NCI-H345 (cell line): ENCODE measurements at places on chromosomes 6 and 20.

DNA sequence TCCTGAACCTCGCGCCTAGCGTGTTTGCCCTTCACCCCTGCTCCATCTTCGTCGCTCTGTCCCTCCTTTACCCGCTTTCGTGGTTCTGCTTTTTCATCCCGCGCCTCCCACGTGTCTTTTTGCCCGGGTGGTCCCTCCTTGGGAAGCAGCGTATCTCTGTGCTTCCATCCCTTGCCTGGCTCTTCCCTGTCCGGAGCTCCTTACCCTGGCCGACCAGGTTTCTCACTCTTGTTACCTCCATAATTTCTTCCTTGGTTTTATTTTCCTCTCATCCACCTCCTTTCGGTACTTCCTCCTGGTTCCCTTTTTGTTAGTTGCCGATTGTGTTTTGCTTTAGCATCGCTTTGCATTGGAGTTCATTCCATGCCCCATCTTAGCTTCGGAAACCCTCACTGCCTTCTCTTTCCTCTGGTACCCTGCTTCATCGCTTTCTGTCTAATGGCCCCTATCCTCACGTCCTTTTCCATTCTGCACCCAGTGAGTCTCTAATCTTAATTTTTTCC is 735 bp downstream of the FAM135A start:
- DNase-seq: peak; percentile 27

DNA sequence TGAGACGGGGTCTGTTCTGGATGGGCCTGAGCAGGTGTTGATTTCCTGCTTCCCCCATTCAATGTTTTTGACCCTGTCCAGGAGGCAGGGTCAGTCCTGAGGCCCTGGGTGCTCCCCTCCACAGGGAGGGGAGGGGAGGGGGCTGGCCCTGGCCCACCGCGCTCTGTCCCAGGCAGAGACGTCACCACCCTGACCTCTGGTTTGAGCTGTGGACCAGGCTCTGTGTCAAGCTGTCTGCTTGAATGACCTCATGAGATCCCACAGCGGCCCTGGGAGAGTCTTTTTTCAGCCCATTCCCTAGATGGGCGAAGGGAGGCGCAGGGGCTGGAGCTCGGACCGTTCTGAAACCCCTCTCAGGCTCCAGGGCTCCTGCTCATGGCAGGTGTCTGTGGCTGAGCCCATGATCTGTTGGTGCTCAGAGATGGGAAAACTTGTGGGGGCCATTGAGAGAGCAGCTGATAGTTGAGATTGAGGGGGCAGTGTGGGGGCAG is 8.9 kb upstream of the LKAAEAR1 start:
- DNase-seq: no peak

DNA sequence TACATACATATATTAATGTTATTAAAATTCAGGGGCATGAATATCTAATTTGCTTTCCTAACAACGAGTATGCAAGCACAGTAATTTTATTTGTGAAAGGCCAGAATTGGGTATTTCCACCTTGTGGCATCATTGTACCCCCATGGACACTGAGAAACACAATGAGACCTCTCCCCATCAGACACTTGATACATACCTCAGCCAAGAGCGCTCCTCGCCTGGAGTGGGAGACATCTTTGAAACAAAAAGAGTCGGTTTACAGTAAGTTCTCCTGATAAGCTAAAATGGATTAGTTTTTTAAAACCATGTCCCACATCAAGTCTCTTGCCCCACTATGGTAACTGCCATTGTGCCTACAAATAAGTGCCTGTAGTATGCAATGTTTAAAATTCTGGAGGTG is 2.1 kb downstream of the CNR1 start:
- DNase-seq: no peak

DNA sequence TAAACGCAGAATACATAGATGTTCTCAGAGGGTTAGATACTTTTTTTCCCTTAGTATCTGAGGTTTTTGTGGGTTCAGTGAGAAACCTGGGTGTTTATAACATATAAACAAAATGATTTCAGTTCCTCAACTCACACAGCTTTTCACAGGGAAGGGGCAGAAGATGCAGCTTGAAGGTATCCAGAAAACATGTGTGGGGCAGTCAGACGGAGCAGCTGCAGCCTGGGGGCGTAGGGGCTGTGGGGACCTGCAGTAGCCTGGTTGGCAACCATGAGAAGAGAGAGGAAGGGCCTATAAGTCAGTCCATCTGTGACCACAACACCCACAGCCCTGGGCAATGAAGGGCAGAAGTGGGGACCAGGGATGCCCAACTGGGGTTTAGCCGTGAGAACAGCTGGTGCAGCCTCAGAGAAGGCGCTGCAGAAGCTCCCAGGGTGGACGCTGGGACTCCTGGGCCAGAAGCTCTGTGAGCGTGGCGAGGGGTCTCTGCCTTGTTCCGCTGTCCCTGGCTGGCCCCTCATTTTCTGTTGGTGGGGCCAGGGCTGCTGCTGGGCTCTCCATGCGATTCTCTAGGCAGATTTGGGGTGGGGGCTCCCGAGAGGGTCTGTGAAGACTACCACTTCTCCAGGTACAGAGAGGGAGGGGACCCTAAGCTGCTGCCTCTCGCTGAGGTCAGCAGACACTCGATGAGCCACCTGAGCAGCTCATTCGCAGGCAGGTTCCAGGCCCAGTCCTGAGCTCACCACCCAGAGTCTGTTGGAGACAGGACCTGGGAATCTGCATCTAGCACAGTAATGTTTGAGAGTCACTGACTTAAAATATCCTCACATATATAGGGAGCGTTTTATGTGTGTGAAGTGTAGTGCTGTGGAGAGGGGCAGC is 181.2 kb downstream of the ZDHHC14 start:
- DNase-seq: no peak

DNA sequence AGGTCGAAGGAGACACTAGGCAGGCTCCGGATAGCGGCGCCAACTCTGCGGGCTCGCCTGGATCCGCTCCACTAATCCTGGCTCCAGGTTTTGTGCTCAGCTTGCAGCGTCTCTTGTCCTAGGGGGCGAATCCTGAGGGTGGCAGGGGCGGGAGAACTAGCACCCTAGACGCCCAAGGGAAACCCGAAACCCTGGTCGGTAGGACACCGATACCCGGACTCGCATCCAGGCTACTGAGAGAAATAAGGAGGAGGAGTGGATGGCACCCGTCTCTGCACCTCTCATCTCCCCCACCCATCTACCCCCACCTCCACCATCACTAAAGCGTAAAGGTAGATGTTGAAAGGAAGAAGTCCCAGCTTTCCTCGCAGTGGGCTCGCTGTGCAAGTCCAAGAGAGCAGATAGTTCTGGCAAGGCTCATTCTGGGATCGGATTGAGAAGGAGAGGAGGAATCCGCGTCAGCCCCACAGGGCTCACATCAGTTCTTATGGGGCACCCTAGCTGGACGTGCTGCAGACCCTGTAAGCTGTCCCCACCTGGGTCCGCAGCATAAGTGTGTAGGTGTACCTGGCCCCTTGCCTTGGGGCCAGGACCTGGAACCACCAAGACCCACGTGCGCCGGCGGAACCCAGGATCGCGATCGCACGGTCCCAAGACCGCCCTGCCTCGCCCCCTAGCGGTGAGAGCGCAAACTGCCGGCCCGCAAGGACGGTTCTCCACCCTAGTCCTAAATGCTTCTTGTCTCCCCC is 6.9 kb downstream of the SLC32A1 start:
- peak; percentile 85 for DNase-seq

GRCh38 chr6:56521454-56521853 is 121.2 kb downstream of the DST start:
- no peak for DNase-seq

GRCh38 chr20:49278036-49278817 is at the start of gene ZNFX1:
Gene ZNFX1 (minus strand): TSS chr20:49278057. CDS start chr20:49275839, 2,218 bp downstream.
- peak; percentile 100 for DNase-seq

DNA sequence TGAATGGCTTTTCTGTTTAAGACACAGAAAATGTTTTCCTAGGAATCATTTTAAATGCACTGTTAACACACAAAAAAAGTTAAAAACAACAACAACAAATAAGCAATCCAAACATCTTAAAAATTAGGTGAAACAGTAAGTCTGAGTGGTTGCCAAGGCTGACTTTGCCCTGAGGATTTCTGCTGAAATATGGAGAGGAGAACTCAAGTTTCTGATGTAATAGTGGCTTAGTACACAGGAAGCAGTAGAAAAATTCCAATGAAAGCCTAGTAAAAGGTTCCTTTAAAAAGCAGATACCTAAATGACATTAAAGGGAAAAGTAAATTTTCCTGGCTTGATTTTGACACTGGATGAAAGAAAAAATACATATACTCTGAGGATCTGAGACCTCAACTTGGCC is 184.2 kb downstream of the EPM2A start:
- no peak for DNase-seq

DNA sequence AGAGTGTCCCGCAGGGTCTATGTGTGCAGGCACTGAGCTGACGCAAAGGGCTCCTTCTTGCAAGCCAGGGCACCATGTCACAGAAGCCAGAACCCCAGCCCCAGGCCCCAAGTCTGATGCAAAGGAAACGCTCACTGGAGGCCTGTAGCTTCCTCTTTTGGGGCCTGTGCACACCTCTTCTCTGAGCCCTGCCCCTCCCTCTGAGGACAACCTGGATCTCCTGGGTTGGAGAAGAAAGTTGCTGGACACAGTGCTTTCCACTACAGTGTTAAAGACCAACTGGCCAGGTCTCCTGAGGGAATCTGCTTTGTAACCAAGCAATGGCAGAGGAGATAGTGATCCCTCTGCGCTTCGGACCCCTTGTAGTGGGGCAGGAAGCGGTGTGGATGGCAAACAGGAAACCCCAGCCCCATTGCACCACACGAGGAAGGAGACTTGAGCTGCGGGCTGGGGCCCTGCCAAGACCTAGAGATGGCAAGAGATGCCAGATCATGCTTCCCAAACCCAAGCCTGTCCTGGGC is 90.0 kb downstream of the PRND start:
- DNase-seq: no peak

- DNase-seq: no peak
These were observed 15.4 kb downstream of the SRSF3 start for GRCh38 chr6:36609582-36609981.

DNA sequence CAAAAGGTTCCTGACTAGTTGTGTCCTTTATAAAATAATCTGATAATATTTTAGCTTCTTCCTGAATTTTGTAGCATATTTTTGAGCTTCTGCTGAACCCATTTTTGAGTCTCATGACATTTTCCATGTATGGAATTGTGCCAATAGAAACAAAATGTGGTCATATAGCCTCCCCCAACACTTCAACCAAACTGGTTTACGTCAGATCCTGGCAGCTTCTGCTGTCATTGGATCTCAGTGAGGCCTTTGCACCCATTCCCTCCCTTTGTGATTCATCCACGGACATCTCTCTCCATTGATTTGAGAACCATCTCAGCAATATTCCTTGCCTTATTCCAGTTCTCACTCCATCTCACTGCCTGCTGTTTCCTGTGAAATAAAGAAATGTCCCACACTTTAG is 166.0 kb upstream of the PROKR2 start:
- DNase-seq: no peak

DNA sequence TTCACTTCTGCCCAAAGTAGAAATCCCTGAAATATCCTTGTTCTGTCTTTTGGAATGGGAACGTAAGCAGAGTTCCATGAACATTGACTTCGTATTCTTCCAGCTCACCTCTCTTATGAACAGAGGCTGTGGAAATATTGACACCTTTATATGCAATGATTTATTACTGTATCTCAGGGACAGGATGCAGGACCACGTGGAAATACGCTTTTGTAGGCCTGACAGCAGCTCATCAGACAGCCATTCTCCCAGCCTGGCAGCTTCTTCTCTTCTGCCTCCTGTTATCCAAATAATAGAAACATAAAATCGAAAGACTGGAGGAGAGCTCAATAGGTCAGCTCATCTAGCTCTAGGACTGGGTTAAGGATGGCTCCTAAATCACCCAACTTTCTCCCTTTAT is 106.2 kb upstream of the DTNBP1 start:
- no peak for DNase-seq

DNA sequence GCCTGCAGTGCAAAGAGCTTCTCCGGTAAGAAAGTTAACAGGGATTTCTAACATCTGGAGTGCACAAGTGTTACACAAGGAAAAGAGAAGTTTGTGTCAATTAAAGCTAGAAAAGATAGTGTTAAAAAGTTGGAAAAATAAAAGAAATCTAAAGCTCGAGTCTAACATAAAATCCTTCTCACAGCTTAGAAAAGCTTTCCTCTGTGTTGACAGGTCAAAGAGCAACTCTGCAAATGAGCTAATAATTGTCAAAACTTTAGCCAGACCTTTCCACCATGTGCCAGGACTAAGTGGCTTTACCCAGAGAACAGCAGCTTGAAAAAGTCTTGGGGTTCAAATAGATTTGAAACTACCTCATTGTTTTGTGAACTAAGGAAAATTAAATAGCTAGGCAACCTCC is 14.8 kb downstream of the PTPRK start:
- no peak for DNase-seq

DNA sequence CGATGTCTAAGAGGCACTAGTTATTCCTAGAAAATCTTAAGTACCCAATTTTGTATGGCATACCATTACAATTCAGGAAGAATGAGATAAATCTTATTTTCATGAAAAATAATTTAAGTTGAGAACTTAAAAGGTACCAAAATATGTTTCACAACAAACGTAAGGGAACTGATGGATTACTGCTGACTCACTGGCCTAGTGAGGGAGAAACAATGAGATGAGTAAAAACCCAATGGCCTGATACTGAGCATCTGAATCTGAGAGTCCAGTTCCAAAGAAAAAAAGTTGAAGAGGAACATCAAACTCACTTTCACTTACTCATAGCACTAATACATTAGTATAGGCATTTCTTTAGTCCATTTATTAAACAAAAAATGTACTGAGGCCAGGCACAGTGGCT is 56.0 kb downstream of the MDN1 start:
- no peak for DNase-seq

GRCh38 chr20:63963784-63964301 is 5.9 kb downstream of the ZNF512B start:
- no peak for DNase-seq

DNA sequence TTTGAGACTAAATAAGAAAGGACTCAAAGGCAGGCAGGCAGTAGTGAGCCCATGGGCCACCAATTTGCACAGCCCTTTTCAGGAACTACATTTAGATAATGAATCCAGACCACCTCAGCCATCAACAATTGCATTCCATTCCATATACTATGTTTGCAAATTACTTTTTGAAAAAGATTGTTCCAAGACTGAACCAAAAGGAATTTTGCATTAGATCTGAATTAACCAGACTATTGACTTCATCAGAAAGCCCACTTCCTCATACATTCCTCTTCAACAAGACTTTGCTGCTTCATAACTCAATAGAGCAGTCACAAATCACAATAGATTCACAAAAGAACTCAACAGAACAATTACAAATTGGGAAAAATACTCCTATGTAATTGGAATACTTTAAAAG is 229.1 kb downstream of the SIM1 start:
- no peak for DNase-seq

DNA sequence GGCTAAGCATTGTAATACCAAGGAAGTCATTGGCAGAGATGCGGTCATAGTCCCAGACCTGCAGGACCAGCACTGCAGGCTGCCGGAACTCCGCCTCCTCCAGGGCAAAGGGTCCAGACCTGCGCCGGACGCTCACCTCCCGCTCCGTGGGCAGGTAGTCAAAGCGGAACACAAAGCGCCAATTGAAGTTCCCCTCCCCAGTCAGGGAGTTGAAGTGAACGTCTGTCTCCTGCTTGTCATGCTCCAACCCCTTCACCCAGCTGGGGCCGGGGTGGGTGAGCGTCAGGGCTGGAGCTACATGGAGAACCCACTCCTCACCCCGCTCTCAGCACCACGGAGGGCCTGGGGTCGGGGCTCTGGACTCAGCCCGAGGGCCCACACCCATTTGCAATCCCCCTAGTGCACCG is 18.2 kb downstream of the ERGIC3 start:
- no peak for DNase-seq
